ENCODE measurements at places on chromosomes 4 and X. TPM values are rescaled to one million over a fixed set of nuclear protein-coding genes. Genes with fewer than 3 reads are reported as not detected.

Gene LPAR4
- 0.19 TPM for total RNA-seq

Gene CT45A2
- not detected for total RNA-seq

Gene PNMA6A
- 2.8 TPM for total RNA-seq

Gene PGRMC1
- 178 TPM for total RNA-seq

Gene NBDY
- total RNA-seq, result 4.8 TPM

Gene FGF16
- 1.3 TPM for total RNA-seq

Gene TCEANC
- 7.0 TPM for total RNA-seq

Gene STATH
- not detected for total RNA-seq

Gene DKK2
- 0.19 TPM for total RNA-seq

Gene FAM236D
- total RNA-seq, result not detected

Gene POLN
- 6.2 TPM for total RNA-seq

Gene GDPD2
- total RNA-seq, result under 0.01 TPM

Gene GLRB
- 11.7 TPM for total RNA-seq

Gene IL13RA2
- 0.38 TPM for total RNA-seq

Gene SAGE1
- total RNA-seq, result not detected

Gene PABPC5
- 2.5 TPM for total RNA-seq

Gene IGFBP7
- total RNA-seq, result 2,784 TPM

Gene CXorf49
- total RNA-seq, result not detected

Gene CCNB3
- 0.58 TPM for total RNA-seq

Gene ARMCX4
- 6.8 TPM for total RNA-seq

Gene BTC
- total RNA-seq, result under 0.01 TPM

Gene PROM1
- 0.85 TPM for total RNA-seq

Gene TLR6
- 2.3 TPM for total RNA-seq

Gene GPR34
- total RNA-seq, result not detected

Gene MSN
- total RNA-seq, result 148 TPM
